GM04503 (cell line): ENCODE measurements at places on chromosomes 3 and 15.
A peak's percentile ranks its signal among the peaks of the same experiment; 100 is the strongest.

DNA sequence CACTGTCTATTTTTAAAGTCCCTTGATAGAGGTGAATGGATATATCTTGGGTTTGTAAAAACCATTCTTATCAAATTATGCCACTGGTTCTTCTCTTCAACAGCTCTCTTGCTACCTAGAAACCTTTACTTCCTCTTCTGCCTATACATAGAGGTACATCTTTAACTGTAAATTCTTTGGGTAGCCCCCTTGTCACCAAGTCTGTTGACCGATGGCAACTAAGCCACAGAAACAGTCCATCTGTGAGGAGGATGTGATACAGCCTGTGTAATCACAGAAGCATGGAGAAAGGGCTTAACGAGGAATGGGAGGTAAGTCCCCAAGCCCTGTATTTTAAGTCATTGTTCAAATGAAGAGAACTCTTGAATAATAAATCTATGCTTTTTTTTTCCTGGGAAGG is 246.5 kb upstream of the MDFIC2 start:
- DNase-seq, result no peak

DNA sequence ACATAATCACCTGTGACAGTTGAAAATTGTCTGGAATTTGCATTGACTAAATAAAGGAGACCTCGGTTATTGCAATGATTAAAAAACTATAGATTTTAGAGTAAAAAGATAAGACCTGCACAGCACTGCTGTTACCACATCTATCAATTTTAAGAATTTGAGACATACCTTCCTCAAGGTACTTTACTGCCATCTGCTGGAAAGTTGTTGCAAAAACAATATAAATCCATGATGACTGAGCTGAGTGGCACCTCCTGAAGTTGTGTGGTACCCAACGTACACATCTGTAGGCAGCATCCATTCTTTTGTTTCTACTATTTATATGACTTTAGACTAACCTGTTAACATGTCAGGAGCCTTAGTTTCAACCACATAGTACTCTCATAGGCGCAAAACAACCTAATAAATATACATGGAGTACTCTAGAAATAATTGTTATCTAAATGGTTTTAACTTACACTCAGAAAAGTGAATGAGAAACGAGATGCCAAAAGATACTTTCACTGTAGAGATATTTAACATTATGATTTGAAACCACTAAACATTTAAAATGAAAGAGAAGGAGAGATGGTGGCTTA is 106.7 kb downstream of the GHSR start:
- DNase-seq, result no peak

DNA sequence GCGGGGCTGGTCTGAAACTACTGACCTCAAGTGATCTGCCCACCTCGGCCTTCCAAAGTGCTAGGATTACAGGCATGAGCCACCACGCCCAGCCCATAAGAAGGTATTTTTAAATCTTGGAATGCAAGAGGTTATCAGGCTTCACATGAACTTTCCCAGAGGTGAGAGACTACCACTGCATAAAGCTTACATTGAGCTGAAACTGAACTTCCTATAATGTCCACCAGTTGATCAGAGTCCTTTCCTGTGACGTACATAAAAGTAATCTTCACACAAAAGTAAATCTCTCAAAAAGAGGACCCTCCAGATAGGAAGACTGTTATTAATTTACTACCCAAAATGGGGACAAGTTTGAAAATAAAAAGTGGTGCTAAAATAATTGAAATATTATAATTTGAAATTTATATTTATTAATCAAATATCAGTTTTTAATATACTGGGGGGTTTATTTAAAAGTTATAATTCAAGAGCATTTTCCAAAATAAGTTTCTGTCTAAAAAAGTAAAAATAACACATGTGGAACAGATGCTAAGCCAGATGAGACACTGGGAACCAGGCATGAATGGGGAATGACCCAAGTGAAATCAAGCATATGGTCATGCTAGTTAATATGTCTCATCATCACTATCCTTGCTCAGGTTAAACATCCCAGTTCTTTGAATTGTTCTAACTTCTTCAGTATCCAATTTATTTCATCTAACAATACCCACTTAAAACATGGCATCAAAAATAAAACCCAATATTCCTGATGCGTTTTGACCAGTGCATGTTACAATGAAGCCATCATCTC is 269.9 kb upstream of the UBE2E2 start:
- DNase-seq, result no peak

DNA sequence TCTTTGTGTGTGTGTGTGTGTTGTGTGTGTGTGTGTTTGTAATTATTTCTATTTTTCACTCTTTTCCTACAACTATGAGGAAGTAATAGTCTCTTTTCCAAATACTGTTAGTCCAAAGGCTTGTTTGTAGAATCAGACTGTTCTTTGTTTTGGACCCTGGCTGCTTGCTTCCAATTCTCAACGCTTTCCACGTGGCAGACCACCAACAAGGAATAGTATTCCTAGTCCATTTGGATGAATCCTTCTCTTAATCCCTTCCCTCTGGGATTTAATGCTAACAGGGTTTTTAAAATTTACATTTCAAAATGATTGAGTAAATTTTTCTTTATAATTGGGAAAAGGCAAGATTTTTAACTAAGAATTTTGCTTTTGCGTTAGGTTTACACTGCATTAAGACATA is 62.7 kb downstream of the ADAMTSL3 start:
- DNase-seq, result no peak

DNA sequence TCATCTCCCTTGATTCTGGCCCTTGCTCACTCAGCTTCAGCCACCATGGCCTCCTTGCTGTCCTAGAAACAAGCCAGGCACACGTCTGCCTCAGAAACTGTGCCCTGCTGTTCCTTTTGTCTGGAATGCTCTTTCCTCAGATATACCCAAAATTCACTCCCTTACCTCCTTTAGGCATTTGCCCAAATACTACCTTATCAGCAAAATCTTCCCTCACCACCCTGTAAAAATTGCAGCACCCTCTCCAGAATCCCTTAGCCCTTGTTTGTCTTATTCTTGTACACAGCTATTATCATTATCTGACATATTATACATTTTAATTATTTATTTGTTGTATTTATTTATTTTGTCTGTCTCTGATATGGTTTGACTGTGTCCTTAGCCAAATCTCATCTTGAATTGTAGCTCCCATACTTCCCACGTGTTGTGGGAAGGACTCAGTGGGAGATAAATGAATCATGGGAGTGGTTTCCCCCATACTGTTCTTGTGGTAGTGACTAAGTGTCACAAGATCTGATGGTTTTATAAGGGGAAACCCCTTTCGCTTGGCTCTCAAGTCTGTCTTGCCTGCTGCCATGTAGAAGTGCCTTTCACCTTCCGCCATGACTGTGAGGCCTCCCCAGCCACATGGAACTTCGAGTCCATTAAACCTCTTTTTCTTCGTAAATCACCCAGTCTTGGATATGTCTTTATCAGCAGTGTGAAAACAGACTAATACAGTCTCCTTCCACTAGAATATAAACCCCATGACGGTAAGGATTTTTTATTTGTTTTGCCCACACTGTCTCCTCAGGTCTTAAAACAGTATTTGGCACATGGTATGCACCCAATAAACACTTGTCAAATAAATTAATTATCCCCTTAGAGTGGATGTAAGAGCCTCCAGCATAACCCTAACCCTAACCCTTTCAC is 60.0 kb upstream of the STT3B start:
- DNase-seq, result no peak

- no peak for DNase-seq
These were observed 10.6 kb upstream of the U2SURP start for GRCh38 chr3:142990721-142991120.

DNA sequence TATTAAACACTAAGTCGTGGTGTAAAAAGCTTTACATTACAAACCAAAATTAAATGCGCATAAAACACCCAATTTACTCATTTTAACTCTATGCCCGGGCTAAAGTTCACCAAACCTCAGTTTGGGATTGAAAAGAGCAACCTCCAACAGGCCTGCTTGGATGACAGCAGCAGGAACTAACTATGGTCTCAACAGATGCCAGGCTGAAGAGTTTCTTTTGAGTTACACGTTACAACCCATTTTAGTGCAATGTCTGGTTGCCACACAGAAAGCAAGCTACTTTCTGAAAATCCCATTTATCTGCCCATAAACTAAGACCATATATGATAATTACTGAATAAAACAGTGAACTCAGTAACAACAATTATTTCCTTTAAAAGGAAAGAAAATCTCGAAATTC is 2.2 kb downstream of the SATB1 start:
- no peak for DNase-seq

DNA sequence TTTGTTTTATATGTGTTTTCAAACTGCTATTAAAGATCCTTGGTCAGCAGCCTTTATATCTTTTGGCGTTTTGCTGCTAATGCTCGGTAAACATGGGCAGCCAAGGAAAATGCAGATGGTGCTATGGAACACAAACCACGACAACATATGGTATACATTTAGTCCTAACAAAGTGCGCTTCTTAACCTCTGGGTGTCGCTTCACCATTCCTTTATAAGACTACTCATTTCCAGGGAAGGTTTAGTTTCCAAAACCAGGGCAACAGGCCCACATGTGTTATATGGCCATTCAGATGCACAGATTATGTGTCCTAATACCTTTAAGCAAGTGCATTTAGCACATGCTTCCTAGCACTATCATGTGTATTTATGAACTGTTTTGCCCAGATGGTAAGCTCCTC is 14.7 kb downstream of the SHOX2 start:
- DNase-seq, result peak; percentile 3

DNA sequence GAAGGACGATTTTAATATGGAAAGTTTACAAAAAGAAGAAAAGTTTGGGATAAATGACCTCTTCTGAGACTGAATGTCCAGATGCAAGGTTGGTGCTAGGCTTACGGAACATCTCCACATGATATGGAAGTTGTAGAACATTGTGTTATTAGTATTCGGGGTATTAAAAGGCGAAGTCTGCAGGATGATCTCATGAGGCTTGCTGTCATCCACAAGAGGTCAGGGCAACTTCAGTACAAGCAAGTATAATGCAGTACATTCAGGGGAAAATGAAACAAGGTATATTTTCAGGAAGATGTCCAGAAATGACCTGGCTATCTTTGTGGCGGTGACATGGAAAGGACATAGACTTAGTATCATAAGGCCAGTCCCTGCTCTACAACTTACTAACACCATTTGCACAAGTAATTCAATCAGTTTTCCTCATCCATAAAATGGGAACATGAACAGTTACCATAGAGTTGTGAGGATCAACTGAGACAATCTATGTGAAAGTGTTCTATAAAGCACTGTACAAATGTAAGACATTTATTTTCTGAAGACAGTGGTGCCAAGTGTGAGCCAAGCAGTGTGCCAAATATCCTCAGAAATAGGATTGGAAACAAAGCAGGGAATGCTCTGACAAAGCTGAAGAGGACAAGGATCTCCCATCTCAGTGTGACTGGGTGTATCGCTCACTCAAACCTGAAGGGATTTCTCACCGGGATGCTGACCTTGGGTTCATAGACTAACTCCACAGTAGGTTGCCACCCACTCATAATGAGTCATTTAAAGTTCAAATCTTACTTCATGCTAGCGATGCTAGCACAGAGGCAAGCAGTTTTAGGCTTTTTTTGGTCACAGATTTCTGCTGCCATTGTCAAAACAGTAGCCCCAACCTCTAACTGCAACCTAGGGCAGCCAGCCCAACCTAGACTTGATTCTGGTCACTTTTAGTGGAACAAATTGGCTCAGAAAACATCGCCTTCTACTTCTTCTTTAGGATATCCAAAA is 118.3 kb downstream of the TIGIT start:
- no peak for DNase-seq

- DNase-seq, result no peak
These were observed 54.3 kb downstream of the GSK3B start for GRCh38 chr3:120039642-120040610.

- no peak for DNase-seq
These were observed 80.5 kb downstream of the USF3 start for GRCh38 chr3:113615976-113616375.

- DNase-seq, result no peak
These were observed 30.4 kb downstream of the CCDC13 start for GRCh38 chr3:42742688-42743087.

DNA sequence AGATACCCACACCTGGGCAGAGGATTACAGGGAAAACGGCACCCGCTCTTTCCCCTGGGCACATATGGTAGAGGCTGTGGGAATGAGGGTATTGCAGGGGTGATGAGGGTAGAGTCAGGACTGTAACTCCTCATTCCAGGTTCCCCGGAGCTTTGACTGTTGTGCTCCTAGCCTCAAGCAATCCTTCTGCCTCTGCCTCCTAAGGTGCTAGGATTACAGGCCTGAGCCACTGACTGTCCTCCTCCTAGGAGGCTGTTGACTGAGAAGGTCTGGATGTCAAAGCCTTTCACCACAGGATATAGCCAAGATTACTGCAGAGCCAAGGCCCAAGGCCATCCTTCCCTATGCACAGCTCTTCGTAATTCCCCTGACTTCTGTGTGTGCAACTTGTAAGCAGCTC is 1.1 kb upstream of the MPI start:
- no peak for DNase-seq

GRCh38 chr15:69664572-69665571 is 212.3 kb downstream of the RPLP1 start:
- DNase-seq, result no peak

GRCh38 chr3:66018057-66019033 is 20.4 kb downstream of the MAGI1 start:
- no peak for DNase-seq

GRCh38 chr3:75048650-75049049 is 434.2 kb upstream of the CNTN3 start:
- no peak for DNase-seq

DNA sequence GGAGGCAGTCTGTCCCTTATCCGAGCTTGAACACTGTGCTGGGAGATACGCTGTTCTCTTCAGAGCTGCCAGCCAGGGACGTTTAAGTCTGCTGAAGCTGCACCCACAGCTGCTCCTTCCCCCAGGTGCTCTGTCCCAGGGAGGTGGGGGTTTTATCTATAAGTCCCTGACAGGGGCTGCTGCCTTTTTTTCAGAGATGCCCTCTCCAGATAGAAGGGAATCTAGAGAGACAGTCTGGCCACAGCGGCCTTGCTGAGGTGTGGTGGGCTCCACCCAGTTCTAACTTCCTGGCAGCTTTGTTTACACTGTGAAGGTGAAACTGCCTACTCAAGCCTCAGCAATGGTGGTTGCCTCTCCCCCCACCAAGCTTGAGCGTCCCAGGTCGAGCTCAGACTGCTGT is 319.9 kb upstream of the GRM7 start:
- DNase-seq, result no peak

DNA sequence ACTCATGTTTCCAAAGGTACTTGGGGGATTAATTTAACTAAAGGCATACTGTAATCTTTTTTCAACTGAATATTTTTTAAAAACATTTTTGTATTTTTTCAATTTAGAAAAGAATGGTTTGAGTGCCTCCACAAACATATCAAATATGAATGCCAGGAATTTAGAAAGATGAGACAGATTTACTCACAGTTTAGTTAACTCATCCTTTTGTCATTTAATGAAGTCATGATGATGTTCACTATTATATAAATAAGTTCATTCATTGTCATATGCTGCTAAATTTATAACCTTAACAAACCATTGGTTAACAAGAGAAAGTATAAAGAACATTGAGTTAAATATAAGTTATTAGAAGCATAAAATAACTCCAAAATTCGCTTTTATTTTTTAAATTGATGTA is 50.0 kb downstream of the FGF7 start:
- no peak for DNase-seq

GRCh38 chr3:172296975-172297332 is 151.3 kb downstream of the GHSR start:
- no peak for DNase-seq
